ENCODE measurements at places on chromosomes 5 and 9. TPM values are rescaled to one million over a fixed set of nuclear protein-coding genes. Genes with fewer than 3 reads are reported as not detected.

The LRSAM1 gene
- 14.2 TPM for total RNA-seq

The SAXO1 gene
- total RNA-seq, result not detected

The ENC1 gene
- total RNA-seq, result 219 TPM

The IL9 gene
- total RNA-seq, result not detected

The PTPN3 gene
- total RNA-seq, result 0.14 TPM

The ADAMTSL1 gene
- 18.6 TPM for total RNA-seq

The NR4A3 gene
- total RNA-seq, result 0.43 TPM

The LTC4S gene
- 0.88 TPM for total RNA-seq

The PCDHGA9 gene
- 6.2 TPM for total RNA-seq

The SLC22A4 gene
- 12.5 TPM for total RNA-seq

The UBE2B gene
- total RNA-seq, result 14.7 TPM

The TTC23L gene
- total RNA-seq, result not detected

The IFNE gene
- total RNA-seq, result 22.3 TPM

The PPP1R26 gene
- total RNA-seq, result 13.6 TPM

The GHR gene
- total RNA-seq, result 0.86 TPM

The RNF224 gene
- total RNA-seq, result not detected

The FLT4 gene
- under 0.01 TPM for total RNA-seq

The RGP1 gene
- total RNA-seq, result 17.1 TPM

The RASGEF1C gene
- not detected for total RNA-seq

The CATSPER3 gene
- total RNA-seq, result not detected

Measured in placental pericyte (primary cell).